ENCODE measurements at places on chromosomes 3 and 15. TPM values are rescaled to one million over a fixed set of nuclear protein-coding genes. Genes with fewer than 3 reads are reported as not detected.

BNC1 gene
- total RNA-seq = not detected

ATR gene
- 13.4 TPM for total RNA-seq

WNT7A gene
- 0.15 TPM for total RNA-seq

GRCh38 chr3:30904996-30905395 is 10.5 kb upstream of the GADL1 start:
- no peaks in the 10 kb centered on the region for H3K36me3 ChIP-seq
- H3K27ac ChIP-seq = no peak overlapping the region
- H3K27me3 ChIP-seq = no peaks in the 10 kb centered on the region
- no peak for DNase-seq
- H3K4me1 ChIP-seq = no peaks in the 10 kb centered on the region

GRCh38 chr3:22836131-22836530 is 367.0 kb upstream of the UBE2E2 start:
- H3K36me3 ChIP-seq = no peaks in the 10 kb centered on the region
- no peak overlapping the region for H3K4me3 ChIP-seq
- no peaks in the 10 kb centered on the region for H3K4me1 ChIP-seq
- no peak overlapping the region for H3K27ac ChIP-seq

DNA sequence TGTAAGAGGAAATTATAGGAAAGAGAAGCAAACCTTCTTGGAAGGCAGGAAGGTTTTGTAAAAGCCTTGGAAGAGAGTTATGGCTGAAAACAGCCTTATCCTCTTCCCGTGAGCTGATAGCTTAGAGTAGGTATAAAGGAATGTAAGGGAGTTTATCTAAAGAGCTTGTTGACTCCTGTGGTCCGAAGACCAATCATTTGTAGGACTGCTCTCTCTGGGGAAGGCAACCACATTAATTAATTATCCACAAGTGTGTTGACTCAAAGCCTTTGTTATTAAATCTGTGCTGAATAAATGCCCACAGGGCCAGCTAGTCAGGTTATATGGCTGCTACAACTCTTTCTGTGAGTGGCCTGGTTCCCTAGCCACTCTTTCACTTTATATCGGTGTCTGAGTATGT is 452.1 kb upstream of the RASGRP1 start:
- H3K4me3 ChIP-seq = no peak overlapping the region
- no peak overlapping the region for H3K27ac ChIP-seq
- H3K36me3 ChIP-seq = no peaks in the 10 kb centered on the region
- no peaks in the 10 kb centered on the region for H3K4me1 ChIP-seq

GRCh38 chr15:101712078-101712477 is 12.2 kb downstream of the TARS3 start:
- no peaks in the 10 kb centered on the region for H3K4me1 ChIP-seq
- peaks cover 31% of the 10 kb centered on the region for H3K36me3 ChIP-seq
- H3K4me3 ChIP-seq = no peak overlapping the region
- H3K27me3 ChIP-seq = no peaks in the 10 kb centered on the region
- no peak overlapping the region for H3K27ac ChIP-seq
- no peak for DNase-seq

DNA sequence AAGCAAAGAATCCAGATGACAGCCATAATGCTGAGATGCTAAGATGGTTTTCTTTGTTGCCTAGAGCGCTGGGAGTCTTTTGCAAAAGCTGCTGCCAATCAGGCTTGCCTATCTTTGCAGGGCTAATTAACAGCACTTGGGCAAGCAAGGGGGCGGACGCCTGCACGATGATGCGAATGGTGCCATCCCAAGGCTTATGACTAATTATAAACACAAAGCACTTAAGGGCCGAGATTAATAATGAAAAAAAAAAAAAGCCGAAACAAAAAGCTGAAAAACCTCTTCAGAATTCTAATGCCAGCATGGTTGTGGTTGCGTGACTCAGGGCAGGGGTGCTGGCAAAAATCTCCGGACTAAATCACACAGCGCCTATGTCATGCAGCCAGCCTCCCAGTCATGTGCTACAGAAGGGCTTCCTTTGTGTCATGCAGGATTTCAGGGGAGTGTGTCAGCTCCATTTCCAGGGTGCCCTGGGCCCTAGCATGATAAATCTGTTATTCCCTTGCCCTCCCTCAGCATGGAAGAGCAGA is 185.0 kb upstream of the ANKRD28 start:
- H3K27me3 ChIP-seq = no peaks in the 10 kb centered on the region
- no peak overlapping the region for H3K27ac ChIP-seq
- H3K4me1 ChIP-seq = no peaks in the 10 kb centered on the region
- H3K4me3 ChIP-seq = no peak overlapping the region

DNA sequence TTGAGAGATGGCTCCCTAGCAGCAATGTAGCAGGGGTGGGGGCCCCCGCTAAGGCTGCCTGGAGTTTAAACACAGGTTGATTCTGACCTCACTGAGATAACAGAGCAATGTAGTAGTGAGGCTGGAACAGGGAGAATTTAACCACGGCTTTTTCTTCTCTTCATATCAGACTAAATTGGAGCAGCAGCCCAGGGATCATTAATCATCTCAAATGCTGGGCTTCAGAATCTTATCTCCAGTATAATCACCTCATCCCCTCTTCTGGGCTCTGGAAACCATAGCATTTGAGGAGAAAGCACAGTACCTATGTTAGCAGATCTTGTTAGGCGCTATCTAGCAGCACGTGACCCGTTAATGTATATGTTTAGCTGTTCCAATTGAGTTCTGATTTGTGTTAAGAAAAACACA is 25.4 kb upstream of the DET1 start:
- no peaks in the 10 kb centered on the region for H3K27me3 ChIP-seq
- no peaks in the 10 kb centered on the region for H3K4me1 ChIP-seq
- no peak overlapping the region for H3K4me3 ChIP-seq
- no peak overlapping the region for H3K27ac ChIP-seq

DNA sequence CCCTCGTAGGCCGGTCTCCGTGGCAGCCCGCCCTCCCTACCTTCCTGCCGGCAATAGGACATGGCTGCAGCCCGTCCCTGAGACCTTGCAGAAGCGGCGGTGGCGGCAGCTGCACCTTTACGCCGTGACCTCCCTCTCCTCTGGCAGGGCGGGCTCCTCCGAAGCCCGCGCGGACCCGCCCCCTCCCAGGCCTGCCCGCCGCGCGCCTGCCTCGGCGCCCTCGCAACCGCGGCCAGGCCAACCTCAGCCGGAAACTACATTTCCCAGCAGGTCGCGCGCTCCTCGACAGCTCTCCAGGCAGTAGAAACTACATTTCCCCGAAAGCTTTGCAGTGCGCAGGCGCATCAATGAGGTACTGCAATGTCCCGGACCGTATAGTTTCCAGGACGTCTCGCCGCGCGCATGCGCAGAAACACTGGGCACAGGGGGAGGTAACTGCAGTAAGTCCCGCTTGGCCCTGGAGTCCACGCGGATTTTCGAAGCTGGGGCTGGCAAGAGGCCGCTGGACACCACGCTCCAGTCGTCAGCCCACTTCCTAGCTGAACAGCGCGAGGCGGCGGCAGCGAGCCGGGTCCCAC is at the start of the genes CHCHD4 and TMEM43:
Gene CHCHD4 (minus strand): TSS at position 256 of the 578 bp plus-strand sequence. CDS start 194 bp downstream, at position 62.
Gene TMEM43 (plus strand): TSS at position 438 of the 578 bp plus-strand sequence. CDS start 142 bp downstream, outside the sequence.
- peak; percentile 99 for DNase-seq
- H3K27me3 ChIP-seq = no peaks in the 10 kb centered on the region
- H3K36me3 ChIP-seq = peaks cover 4% of the 10 kb centered on the region
- peaks cover 7% of the 10 kb centered on the region for H3K4me1 ChIP-seq

- no peak overlapping the region for H3K27ac ChIP-seq
- no peaks in the 10 kb centered on the region for H3K36me3 ChIP-seq
- no peak overlapping the region for H3K4me3 ChIP-seq
- no peak for DNase-seq
Observed at GRCh38 chr15:39434751-39435238, 146.1 kb upstream of the THBS1 start.

DNA sequence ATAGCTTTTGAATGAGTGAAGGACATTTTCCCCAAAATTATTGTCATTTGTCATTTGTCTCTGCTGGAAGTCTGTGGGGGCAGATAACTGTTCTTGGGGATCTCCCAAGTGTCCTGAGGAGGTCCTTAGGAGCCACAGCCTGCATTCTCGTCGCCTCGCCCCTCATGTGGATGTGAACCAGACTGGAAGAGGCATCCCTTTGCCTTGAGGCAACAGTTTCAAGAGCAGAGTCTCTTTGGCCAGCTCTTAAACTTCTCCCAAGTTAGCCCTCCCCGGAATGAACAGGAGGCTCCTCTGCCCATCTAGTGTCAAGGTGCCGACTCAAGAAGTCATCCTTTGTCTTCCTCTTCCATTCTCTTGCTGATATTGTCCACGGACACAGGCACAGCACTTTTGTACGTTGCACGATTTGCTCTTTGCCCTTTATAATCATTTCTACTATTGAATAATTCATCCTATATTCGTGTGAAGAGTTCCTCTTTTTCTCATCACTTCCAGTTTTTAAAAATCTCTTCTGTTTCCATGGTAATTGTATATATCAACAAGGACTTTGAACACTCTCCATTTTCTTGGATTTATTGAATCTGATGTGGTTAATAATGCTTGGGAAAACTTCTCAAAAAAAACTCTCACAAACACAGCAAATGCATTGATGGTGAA is 40.8 kb upstream of the CD47 start:
- no peaks in the 10 kb centered on the region for H3K4me1 ChIP-seq
- no peak for DNase-seq
- H3K4me3 ChIP-seq = no peak overlapping the region
- H3K27ac ChIP-seq = peak overlapping the region; percentile 75

GRCh38 chr3:14366248-14366647 is 36.2 kb upstream of the SLC6A6 start:
- H3K36me3 ChIP-seq = no peaks in the 10 kb centered on the region
- DNase-seq = no peak
